ENCODE measurements at places on chromosomes 13 and 19.

DNA sequence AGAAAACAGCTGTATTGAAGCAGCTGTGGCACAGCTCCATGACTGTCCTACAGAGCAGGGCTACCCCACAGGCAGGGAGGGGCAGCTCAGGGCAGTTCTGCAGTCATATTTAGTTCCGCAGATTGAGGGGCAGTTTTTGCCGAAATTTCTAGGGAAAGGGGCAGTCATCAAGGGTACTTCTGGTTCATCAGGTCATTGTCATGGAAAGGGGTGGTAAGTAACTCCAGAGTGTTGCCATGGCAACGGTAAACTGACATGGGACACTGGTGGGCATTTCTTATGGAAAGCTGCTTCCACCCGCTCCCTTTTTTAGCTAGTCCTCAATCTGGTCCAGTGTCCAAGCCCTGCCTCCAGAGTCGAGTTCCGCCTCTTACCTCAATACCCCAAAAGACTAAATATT lies 702.8 kb downstream of the LIG4 start:
- DNase-seq: no peak
- no peak overlapping the region for H3K27ac ChIP-seq

DNA sequence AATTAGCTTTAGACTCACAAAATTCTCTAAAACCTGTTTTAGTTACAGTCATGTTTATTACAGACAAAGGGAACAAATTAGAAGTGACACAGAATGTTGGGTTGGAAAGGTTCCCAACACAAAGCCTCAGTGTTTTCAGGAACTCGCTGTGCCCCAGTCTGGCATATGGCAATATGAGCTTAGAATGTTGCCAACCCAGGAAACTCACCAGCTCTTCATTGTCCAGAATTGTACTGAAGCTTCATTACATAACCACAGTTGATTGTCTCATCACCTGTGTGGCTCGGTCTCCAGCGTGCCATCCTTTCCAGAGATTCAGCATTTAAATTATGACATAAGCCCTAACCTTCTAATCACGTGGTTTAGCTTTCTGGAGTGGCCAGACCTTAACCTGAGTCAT lies 19.1 kb downstream of the ZNF264 start:
- H3K4me3 ChIP-seq: no peak overlapping the region
- peaks cover 7% of the 10 kb centered on the region for H3K4me1 ChIP-seq
- H3K36me3 ChIP-seq: peaks cover 57% of the 10 kb centered on the region
- H3K27ac ChIP-seq: no peak overlapping the region
- H3K27me3 ChIP-seq: no peaks in the 10 kb centered on the region
- no peak for DNase-seq

- peaks cover 34% of the 10 kb centered on the region for H3K4me1 ChIP-seq
- 0 out of 2 replicates have a peak, but pooled peaks cover 5% of the 10 kb centered on the region for H3K36me3 ChIP-seq
- DNase-seq: no peak
These were observed 10.3 kb upstream of the STRN4 start for GRCh38 chr19:46756544-46756888.

- H3K27me3 ChIP-seq: peaks cover 5% of the 10 kb centered on the region
- no peak for DNase-seq
- peaks cover 19% of the 10 kb centered on the region for H3K4me1 ChIP-seq
- no peak overlapping the region for H3K27ac ChIP-seq
- no peak overlapping the region for H3K4me3 ChIP-seq
These were observed 14.1 kb upstream of the ENOX1 start for GRCh38 chr13:43800828-43801227.

- H3K36me3 ChIP-seq: no peaks in the 10 kb centered on the region
- no peak overlapping the region for H3K27ac ChIP-seq
- DNase-seq: no peak
These were observed 19.3 kb upstream of the DPP9 start for GRCh38 chr19:4742723-4743646.

DNA sequence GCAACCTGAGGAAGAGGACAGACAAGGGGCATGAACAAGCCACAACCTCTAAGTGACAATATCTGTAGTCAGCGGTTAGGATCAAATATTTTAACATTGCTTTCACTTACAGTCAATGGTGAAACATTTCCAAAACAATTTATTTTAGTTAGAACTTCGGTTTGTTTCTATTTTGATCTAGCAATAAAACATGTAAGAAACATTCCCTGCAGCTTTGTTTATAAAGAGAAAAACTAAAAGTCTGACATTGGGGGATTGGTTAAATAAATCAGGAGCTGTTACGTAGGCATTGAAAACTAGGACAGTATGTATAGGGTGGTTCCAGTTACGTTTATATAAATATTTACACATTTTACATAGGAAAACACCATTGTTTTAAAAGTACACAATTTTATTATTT lies 3.4 kb downstream of the URI1 start:
- DNase-seq: no peak
- H3K27me3 ChIP-seq: no peaks in the 10 kb centered on the region
- H3K4me1 ChIP-seq: peaks cover 45% of the 10 kb centered on the region
- H3K36me3 ChIP-seq: peaks cover 13% of the 10 kb centered on the region
- H3K27ac ChIP-seq: peak overlapping the region; percentile 57

- H3K27ac ChIP-seq: peak within 1 kb of the TSS; percentile 56
- peak; percentile 15 for DNase-seq
- H3K4me3 ChIP-seq: peak within 1 kb of the TSS; percentile 85
These were observed at the start of gene GGACT for GRCh38 chr13:100588331-100589177. Gene GGACT, minus strand, starts transcription at chr13:100588789. Its CDS starts 56,198 bp downstream, at chr13:100532591.

GRCh38 chr19:51024924-51025323 lies 1.5 kb downstream of the KLK11 start:
- no peaks in the 10 kb centered on the region for H3K36me3 ChIP-seq
- H3K4me1 ChIP-seq: no peaks in the 10 kb centered on the region
- H3K27me3 ChIP-seq: peaks cover 15% of the 10 kb centered on the region

GRCh38 chr19:55473225-55474012 lies 3.0 kb upstream of the ZNF628 start:
- peaks cover 4% of the 10 kb centered on the region for H3K36me3 ChIP-seq
- peaks cover 4% of the 10 kb centered on the region for H3K27me3 ChIP-seq
- no peak for DNase-seq
- H3K4me1 ChIP-seq: peaks cover 24% of the 10 kb centered on the region
- no peak overlapping the region for H3K4me3 ChIP-seq

- H3K27me3 ChIP-seq: peaks cover 18% of the 10 kb centered on the region
- H3K36me3 ChIP-seq: no peaks in the 10 kb centered on the region
These were observed 43.6 kb upstream of the MTIF3 start for GRCh38 chr13:27493981-27494380.

DNA sequence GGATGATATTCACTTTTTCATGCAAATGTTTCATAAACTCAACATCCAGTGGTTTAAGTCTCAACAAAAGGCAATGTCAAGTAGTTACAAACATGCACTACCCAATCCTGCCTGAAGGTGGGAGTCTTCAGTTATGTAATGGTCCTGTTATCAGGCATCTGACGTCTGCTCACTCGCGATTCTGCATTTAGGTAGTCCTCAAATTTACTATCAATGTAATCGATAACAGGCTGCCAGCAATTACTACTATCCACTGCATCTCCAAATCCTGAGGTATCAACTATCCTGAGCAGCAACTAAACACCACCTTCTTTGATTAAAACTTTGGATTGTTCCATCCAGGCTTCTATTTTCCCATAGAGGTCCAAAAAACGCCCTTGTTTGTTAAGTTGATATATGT lies 51.2 kb downstream of the NLRP12 start:
- DNase-seq: peak; percentile 58
- H3K27ac ChIP-seq: no peak overlapping the region
- peaks cover 8% of the 10 kb centered on the region for H3K27me3 ChIP-seq

- peaks cover 12% of the 10 kb centered on the region for H3K4me1 ChIP-seq
- H3K27ac ChIP-seq: no peak overlapping the region
- H3K36me3 ChIP-seq: no peaks in the 10 kb centered on the region
- H3K27me3 ChIP-seq: peaks cover 28% of the 10 kb centered on the region
- H3K4me3 ChIP-seq: no peak overlapping the region
- peak; percentile 66 for DNase-seq
These were observed 2.7 kb downstream of the B3GNT3 start for GRCh38 chr19:17797424-17798201.

GRCh38 chr19:58558623-58559274 lies 338 bp upstream of the UBE2M start:
- peaks cover 43% of the 10 kb centered on the region for H3K4me1 ChIP-seq
- peaks cover 18% of the 10 kb centered on the region for H3K27me3 ChIP-seq
- peak overlapping the region; percentile 99 for H3K4me3 ChIP-seq
- peaks cover 31% of the 10 kb centered on the region for H3K36me3 ChIP-seq
- peak; percentile 98 for DNase-seq
- peak overlapping the region; percentile 100 for H3K27ac ChIP-seq

GRCh38 chr13:25095851-25096453 lies at the start of gene PABPC3:
Gene PABPC3, plus strand, starts transcription at chr13:25096136. Its CDS starts 63 bp downstream, at chr13:25096199.
- no peak within 1 kb of the TSS for H3K27ac ChIP-seq
- H3K4me3 ChIP-seq: no peak within 1 kb of the TSS
- H3K27me3 ChIP-seq: peaks cover 4% of the 10 kb centered on the region
- no peaks in the 10 kb centered on the region for H3K4me1 ChIP-seq
- no peak for DNase-seq
- H3K36me3 ChIP-seq: no peaks in the 10 kb centered on the region

GRCh38 chr19:30570194-30570593 lies 198.0 kb downstream of the ZNF536 start:
- H3K4me1 ChIP-seq: no peaks in the 10 kb centered on the region
- no peak overlapping the region for H3K27ac ChIP-seq
- no peaks in the 10 kb centered on the region for H3K27me3 ChIP-seq
- H3K36me3 ChIP-seq: 0 out of 2 replicates have a peak, but pooled peaks cover 4% of the 10 kb centered on the region

DNA sequence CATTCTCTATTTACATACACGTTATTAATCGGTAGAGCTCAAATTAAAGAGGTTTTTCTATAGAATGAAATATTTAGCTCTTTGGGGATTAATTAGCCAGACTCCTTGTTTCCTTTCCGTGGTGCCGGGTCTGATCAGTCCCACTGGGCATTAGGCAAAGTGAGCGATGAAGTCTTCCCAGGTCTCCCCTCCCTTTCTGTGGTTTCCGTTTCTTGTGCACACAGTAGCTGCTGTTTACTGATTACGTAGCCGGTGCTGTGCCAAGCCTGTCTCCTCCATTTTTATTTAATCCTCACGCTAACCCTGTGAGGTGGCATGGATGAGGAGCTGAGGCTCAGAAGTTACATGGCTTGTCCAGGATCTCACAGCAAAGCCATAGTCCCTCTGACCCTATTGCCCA lies 9.0 kb downstream of the SLC25A15 start:
- no peaks in the 10 kb centered on the region for H3K4me1 ChIP-seq
- peaks cover 4% of the 10 kb centered on the region for H3K36me3 ChIP-seq
- no peak overlapping the region for H3K4me3 ChIP-seq

- H3K4me1 ChIP-seq: peaks cover 29% of the 10 kb centered on the region
- no peaks in the 10 kb centered on the region for H3K36me3 ChIP-seq
- peaks cover 2% of the 10 kb centered on the region for H3K27me3 ChIP-seq
- H3K4me3 ChIP-seq: peak overlapping the region; percentile 73
- peak; percentile 83 for DNase-seq
These were observed 13.5 kb downstream of the ARL11 start for GRCh38 chr13:49641801-49642291.

GRCh38 chr13:32178763-32179162 lies 136.4 kb downstream of the ZAR1L start:
- no peaks in the 10 kb centered on the region for H3K27me3 ChIP-seq
- H3K27ac ChIP-seq: no peak overlapping the region
- no peaks in the 10 kb centered on the region for H3K4me1 ChIP-seq
- H3K36me3 ChIP-seq: no peaks in the 10 kb centered on the region
- H3K4me3 ChIP-seq: no peak overlapping the region

DNA sequence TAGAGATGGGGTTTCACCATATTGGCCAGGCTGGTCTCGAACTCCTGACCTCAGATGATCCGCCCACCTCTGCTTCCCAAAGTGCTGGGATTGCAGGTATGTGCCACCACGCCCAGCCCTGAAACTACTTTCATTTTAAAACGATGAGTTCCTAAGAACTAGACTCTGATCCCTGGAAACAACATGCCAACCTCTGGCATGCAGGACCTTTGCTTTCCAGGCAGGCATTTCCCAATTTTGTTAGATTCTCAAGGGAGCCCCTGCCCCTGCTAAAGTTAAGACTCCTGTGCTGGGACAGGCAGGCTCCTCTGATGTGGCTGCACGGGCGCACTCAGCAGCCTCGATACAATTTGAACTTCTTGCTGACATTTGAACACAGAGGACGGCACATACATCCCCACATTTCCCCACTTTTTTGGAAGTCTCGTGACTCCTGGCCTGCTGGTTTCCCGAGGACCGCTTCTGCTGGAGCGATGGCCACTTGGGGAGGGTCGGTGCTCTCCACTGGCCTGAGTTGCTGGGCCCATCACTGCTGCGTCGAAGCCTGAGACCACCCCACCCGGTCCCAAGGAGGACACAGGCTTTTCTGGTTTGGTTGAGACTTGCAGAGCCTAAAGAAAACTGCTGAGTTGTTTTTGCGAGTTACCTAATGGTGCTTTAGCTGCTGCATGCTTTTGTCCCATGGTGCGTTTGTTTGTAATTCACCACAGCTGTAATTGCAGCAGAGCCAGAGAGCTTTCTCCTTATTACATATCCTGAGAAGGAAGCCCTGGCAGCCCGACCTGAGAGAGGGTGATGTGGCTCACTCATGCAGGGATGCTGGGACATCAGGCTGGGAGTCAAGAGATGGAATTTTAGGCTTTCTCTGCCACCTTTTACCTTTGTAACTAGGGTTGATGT lies 8.2 kb downstream of the ATP11A start:
- H3K27me3 ChIP-seq: no peaks in the 10 kb centered on the region
- no peak overlapping the region for H3K27ac ChIP-seq
- no peaks in the 10 kb centered on the region for H3K36me3 ChIP-seq
- no peak for DNase-seq

DNA sequence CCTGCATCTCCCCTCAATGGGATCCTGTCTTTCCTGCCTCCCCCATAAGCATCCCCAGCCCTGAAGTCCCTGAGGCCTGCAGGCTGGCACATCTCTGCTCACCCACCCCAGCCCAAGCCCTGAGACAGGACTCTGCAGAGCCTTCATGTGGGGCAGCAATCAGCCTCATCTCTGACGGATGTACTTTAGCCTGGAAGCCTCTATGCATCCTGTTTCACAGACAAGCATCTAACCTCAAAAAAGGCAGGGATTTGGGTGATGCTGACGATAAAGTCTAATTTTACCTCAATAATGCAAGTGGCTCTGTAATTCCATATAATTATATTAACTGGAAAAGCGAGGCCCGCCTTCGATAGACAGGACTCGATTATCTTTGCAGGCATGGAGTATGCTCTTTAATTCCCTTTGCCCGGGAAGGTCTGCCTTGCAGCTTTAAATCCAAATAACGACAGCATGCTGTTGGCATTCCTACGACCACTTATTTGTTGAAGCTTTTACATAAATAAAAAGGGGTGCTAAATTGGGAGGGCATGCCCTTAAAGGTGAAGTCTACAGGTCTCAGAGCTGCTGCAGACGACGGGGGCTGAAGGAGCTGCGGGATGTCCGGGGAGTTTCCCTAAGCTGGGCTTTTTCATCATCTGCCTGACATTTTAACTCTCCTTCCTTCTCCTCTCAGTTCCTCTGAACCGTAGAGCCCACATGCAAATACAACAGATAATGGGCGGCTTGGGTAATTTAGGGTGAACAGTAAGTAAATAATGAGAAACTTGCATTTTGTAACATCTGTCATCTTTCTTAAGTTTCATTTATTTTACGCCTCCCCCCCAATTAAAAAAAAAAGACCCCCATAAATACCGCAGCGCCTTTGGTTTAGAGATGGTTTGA lies 211.5 kb downstream of the URI1 start:
- no peak overlapping the region for H3K4me3 ChIP-seq
- H3K27ac ChIP-seq: no peak overlapping the region
- H3K36me3 ChIP-seq: no peaks in the 10 kb centered on the region
- no peaks in the 10 kb centered on the region for H3K4me1 ChIP-seq
- no peak for DNase-seq

GRCh38 chr19:2721570-2722540 lies 683 bp upstream of the DIRAS1 start:
- no peak for DNase-seq
- peak overlapping the region; percentile 71 for H3K4me3 ChIP-seq
- H3K4me1 ChIP-seq: peaks cover 26% of the 10 kb centered on the region
- H3K27me3 ChIP-seq: peaks cover 4% of the 10 kb centered on the region

- peaks cover 9% of the 10 kb centered on the region for H3K4me1 ChIP-seq
- H3K4me3 ChIP-seq: no peak overlapping the region
- peaks cover 10% of the 10 kb centered on the region for H3K27me3 ChIP-seq
- no peak overlapping the region for H3K27ac ChIP-seq
- DNase-seq: no peak
These were observed 12.9 kb downstream of the LONP1 start for GRCh38 chr19:5706876-5707573.

Measured in HFFc6 (cell line).